ENCODE measurements at places on chromosomes 13 and 19.

DNA sequence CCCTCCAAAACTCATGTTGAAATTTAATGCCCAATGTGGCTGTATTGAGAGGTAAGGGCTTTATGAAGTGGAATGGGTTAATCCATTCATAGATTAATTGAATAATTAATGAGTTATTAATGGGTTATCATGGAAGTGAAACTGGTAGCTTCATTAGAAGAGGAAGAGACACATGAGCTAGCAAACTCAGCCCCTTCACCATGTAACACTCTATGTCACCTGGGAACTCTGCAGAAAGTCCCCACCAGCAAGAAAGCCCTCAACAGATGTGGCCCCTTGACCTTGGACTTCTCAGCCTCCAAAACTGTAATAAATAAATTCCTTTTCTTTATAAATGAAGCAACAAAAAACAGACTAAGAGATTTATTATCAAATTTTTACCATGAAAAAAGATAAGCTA lies 223.5 kb downstream of the KLF12 start:
- DNase-seq, result no peak

- no peak for DNase-seq
Measured at GRCh38 chr19:18487576-18488402, 34.1 kb downstream of the ELL start.

DNA sequence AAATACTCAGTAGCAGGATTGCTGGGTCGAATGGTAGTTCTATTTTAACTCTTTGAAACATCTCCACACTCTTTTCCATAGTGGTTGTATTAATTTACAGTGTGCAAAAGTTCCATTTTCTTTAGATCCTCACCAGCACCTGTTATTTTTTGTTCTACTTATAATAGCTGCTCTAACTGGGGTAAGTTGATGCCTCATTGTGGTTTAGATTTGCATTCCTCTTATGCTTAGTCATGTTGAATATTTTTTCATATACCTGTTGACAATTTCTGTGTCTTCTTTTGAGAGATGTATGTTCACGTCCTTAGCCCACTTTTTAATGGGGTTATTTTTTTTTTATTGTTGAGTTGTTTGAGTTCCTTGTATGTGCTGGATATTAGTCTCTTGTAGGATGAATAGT lies 144.6 kb downstream of the NBEA start:
- no peak for DNase-seq

GRCh38 chr19:42125536-42125935 lies 6.7 kb downstream of the POU2F2 start:
- DNase-seq, result no peak

DNA sequence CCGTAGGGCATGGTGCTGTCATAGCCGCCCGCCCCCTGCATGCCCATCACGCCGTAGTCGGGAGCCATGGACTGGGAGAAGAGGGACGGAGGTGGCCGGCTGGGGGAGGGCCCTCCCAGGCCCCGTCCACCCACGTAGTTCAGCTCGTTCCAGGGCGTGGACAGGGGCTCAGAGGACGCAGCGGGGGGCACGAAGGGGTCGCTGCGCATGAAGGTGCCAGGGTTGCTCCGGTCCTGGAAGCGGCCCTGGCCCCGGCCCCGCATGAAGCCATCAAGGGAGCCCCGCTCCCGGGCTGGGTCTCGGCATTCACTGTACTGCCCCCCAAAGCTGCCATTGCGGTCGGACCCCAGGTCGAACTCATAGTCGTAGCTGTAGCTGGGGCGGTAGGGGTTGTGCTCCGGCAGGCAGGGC lies 6.7 kb downstream of the AKAP8 start:
- DNase-seq, result no peak

- DNase-seq, result no peak
Measured at GRCh38 chr19:48716562-48717291, 2.8 kb downstream of the MAMSTR start.

GRCh38 chr13:59374691-59375090 lies 789.0 kb downstream of the DIAPH3 start:
- no peak for DNase-seq

- DNase-seq, result no peak
Measured at GRCh38 chr19:18577365-18577914, 5.8 kb downstream of the UBA52 start.

GRCh38 chr13:81540777-81541176 lies 1199.9 kb upstream of the SPRY2 start:
- DNase-seq, result no peak

DNA sequence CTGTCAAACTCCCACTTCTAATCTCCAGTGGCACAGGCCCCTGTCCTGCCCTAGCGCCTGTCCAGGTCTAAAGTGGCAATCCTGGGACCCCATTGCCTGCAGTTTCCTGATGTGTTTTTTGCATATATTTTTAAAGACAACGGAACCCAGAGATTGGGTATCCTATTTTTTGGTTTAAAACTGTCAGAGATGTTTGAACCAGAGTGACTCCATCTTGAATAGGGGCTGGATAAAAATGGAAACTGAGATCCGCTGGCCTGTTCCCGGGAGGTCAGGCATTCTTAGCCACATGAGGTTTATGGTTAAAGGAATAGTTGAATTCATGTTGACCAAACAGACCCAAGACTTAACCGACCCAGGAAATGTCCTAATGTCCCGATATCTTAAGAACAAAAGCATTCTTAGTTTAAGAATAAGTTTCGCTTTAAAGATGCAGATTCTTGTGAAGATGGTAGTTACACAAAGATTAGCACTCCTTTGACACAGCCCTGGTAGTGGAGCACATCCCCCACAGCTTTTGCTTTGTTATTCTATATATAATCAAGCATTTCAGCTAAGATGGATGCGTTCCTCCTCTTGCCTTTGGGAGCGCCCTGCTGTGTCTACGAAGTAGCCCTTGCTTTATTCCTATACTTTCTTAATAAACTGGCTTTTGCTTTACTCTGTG lies 332.1 kb downstream of the UQCRFS1 start:
- DNase-seq, result no peak

DNA sequence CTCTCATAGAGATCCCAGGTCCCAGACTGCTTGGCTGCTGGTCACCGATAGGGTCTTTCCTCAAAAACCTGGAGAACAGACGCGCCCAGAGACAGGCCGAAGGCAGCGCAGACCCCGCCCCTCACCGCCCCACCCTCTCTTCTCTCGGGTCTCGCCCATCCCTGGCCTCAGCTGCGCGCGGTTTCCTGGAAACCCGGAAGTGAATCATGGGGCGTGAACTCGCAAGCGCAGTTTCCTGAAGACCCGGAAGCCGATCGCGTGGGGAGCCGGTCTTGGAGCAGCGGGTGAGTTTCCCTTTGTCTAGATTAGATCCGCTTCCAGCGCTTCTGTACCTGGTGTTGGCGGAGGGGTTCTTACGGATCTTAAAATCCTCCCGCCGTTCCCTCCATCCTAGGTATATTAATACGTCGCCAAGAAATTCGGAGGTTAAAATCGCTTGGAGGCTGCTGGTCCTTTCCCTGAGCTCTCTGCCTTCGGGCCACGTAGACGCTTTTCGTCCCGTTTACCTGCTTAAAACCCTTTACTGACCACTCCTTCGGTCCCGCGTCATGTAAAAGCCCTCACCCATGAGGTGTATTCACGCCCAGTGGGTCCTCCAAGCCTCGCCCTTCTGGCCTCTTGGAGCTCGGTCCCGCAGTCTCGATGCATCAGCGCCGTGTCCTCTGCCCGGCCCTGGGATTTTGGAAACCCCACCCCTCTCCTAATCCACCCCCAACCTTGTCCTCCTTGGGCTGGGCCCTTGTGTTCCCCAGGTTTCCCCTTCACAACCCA lies at the start of gene ZNF578:
ZNF578 (plus strand) TSS at position 230 of the 771 bp plus-strand sequence. CDS start 48,293 bp downstream, outside the sequence.
- peak; percentile 63 for DNase-seq

- DNase-seq, result no peak
Measured at GRCh38 chr19:16035601-16036297, 40.5 kb upstream of the TPM4 start.

DNA sequence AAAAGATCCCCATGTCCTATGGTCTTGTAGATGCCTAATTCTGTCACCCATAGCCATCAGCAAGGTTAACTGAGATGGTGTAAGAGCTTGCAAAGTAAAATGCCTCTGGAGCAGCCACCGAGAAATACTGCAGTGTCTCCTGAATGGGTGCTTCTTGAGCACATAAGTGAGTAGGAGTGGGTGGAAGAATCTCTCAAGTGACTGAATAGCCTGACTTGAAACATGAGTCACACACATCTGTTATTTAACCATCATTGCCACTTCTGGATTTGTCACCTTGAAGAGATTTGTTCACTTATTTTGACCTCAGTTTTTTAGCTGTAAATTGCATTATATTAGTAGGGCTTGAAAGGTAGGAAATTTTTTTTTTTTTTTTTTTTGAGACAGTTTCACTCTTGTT lies 2.3 kb downstream of the ZNF714 start:
- peak; percentile 48 for DNase-seq

DNA sequence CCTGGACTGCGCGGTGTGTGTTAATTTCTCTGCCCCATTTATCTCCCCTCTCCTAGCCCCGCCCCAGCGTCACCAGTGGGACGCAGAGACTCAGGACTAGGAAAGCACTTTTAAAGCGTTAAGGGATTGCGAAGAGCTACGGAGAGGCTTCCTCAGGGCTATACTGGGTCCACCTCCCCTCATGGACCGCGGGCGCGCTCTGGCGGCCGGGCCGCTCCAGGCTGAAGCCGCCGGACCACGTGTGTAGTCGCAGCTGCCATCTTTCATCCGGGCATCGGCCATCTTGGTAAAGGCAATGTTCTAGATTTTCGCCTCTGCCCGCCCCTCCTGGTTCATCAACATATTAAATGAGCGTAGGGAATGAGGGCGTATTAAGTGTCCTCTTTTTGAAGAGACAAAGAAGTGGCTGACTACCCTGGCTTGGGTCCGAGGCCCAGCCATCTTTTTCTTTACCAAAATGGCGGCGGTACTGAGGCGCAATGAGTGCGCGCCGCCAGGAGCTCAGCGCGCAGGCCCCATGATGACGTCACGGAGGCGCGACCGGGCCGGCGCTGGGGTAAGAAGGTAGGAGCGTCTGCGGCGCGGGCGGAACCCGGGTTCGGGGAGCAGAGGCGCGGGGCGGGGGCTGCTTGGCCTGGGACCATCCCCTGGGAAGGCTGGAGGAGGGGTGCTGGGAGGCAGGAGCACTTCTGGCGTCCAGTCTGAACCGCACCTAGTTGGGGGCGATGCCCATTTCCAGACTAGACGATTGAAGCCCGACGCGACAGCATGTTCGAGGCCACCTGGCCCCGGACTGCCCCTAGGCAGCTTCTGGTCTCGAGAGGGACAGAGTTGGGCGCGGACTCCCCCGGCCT lies at the start of gene CCDC124:
CCDC124 (plus strand) TSS at position 531 of the 854 bp plus-strand sequence. CDS start 3,406 bp downstream, outside the sequence.
- peak; percentile 97 for DNase-seq

DNA sequence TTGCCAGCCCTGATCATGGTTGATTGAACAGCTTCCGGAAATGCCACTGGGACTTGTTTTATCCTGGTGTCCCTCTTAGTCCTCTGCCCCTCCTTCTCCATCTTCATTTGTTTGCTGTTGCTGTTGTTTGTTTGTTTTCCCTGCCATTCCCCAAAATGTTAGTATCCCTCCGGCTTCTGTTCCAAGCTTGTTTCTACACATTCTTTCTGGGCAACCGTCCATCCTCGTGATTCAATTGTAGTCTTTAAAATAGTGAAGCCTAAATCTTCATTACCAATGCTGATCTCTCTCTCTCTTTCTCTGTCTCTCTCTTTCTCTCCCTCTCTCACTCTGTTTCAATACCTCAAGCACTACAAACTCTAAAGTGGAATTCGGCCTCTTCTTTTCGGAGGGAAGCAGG lies 649.3 kb upstream of the ARGLU1 start:
- no peak for DNase-seq

DNA sequence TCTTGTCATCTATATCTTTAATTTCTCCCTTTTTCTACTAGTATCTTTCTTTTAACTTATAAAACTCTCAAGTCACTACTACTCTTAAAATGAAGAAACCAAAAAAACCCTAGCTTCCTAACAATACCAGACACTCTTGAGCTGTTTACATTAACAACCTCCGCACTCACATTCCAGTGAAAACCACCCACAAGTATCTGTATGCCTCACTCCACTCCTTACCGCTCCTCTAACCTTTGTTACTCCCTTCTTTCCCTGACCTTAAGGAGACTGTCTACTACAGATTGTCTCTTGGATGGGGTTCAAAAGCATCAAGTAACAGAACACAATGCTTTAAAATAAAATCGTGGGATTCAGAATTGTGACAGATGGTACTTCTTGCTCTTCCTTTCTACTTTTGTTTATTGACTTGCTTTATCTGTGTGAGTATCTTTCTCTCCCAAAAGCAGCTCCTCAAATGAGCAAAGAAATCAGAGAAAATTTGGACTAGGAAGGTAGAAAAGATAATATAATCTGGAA lies 110.0 kb upstream of the FBXL3 start:
- no peak for DNase-seq

DNA sequence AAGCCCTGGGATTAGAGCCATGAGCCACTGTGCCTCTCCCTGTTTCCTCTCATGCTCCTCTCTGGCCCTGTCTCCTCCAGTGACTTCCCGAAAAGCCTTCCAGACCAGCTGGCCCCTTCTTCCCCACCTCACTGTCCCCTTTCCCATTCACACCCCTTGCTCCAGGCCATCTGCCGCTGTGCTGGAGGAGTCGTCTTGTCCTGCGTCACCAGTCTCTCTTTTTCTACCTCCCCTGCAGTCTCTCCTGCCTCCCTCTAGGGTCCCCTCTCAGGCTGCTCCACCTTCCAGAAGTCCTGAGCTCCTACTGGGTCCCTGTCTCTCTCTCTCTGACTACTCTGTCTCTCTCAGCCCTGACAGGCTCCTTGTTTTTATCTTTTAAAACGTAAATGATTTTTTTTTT lies 5.3 kb upstream of the FFAR1 start:
- DNase-seq, result no peak

GRCh38 chr19:53311044-53311443 lies 22.5 kb upstream of the ZNF845 start:
- DNase-seq, result no peak

GRCh38 chr13:29624997-29625396 lies 29.5 kb upstream of the SLC7A1 start:
- no peak for DNase-seq

DNA sequence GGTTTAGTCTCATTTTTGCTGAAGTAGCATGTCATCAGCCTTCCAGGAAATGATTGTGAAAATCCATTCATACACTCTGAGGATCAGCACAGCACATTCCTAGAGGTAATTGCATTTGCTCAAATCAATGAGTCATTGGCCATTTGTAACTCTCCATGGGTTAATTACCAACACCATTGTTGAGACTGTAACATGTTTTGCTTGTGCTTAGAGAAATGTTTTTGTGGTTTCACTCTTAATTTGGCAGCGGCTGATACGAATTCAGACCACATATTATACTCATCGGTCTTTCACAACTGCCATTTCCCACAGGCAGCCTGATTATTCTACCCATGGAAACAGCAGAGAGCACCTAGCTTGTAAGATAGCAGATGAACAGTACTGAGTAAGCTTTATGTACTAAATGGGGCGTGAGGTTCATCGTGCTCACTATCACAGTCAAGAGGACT lies 110.3 kb downstream of the NHLRC3 start:
- DNase-seq, result peak; percentile 3

GRCh38 chr13:76383676-76384461 lies 502.3 kb downstream of the KCTD12 start:
- no peak for DNase-seq

GRCh38 chr19:14433554-14434501 lies 722 bp downstream of the PKN1 start:
- no peak for DNase-seq
